ENCODE measurements at places on chromosomes 5 and 9.

DNA sequence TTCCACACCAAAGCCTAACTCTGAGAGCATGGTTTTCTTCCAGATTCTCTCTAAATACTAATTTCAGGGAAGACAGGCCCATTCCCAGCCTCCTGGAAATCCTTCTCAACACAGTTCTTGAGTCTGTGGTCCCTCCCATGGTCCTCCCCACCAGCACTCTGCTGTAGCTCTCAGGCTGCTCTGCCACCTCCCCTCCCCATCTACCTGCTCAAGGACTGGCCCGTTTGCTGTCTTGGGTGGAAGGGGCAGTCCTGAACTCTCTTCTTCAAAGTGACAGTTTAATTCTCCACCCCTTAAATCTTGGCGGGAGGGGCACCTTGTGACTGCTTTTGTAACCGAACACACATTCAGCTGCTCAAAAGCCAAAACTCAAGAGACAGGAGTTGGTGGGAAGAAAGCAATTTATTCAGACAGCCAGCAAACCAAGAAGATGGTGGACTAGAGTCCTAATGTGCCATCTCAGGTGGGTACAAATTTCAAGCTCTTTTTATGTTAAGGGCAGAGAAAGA, 7.6 kb upstream of the LCN15 start:
- no peak for DNase-seq

DNA sequence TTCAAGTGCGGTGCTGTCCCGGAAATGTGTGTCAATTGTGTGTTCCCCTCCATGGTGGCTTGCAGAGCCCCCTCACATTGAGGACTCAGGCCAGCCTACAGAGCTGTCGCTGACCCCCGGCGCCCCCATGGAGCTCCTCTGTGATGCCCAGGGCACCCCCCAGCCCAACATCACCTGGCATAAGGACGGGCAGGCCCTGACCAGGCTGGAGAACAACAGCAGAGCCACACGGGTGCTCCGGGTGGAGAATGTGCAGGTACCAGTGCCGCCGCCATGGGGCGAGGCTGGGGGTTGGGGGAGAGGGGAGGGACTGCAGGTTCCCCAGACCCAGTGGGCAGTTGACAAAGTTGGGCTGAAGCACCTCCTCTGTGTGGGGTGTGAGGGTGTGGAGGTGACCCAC, 50.4 kb upstream of the ASS1 start:
- no peak for DNase-seq

- DNase-seq, result peak; percentile 38
Measured at GRCh38 chr5:134738963-134739661, 764 bp downstream of the CAMLG start.

DNA sequence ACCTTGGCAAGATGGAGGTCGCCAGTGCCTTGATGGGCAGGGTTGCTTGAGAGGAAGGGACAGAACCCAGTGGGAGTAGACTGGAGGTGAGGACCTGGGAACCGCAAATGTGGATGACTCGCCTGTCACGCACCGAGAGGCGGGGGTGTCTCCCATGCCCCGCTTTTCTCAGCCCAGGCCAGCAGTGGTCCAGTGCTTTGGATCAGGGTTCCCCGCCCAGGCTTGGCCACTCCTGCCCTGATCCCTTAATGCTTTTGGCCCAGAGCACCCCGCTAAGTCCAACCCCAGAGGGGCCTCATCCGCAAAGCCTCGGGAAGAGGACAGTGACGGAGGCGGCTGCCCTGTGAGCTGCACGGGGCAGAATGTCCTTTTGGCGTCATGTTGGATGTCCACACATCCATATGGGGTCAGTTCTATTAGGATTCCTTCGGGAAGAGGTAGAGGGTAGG, 2.4 kb downstream of the MRPS2 start:
- DNase-seq, result no peak

DNA sequence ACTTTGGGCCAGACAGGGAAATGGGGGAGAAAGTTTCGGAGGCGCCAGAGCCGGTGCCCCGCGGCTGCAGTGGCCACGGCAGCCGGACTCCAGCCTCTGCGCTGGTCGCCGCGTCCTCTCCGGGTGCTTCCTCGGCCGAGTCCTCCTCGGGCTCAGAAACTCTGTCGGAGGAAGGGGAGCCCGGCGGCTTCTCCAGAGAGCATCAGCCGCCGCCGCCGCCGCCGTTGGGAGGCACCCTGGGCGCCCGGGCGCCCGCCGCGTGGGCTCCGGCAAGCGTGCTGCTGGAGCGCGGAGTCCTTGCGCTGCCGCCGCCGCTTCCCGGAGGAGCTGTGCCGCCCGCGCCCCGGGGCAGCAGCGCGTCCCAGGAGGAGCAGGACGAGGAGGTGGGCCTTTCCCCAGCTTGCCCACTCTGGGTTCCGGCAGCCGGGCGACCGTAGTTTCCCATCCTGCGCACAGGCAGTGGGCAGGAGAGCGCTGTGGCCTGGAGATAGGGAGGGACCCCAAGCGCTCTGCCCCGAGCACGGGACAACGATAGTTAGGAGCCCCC, 516 bp downstream of the MAST4 start:
- DNase-seq, result peak; percentile 7

- DNase-seq, result peak; percentile 22
Measured at GRCh38 chr9:22528485-22528884, 81.9 kb downstream of the DMRTA1 start.

DNA sequence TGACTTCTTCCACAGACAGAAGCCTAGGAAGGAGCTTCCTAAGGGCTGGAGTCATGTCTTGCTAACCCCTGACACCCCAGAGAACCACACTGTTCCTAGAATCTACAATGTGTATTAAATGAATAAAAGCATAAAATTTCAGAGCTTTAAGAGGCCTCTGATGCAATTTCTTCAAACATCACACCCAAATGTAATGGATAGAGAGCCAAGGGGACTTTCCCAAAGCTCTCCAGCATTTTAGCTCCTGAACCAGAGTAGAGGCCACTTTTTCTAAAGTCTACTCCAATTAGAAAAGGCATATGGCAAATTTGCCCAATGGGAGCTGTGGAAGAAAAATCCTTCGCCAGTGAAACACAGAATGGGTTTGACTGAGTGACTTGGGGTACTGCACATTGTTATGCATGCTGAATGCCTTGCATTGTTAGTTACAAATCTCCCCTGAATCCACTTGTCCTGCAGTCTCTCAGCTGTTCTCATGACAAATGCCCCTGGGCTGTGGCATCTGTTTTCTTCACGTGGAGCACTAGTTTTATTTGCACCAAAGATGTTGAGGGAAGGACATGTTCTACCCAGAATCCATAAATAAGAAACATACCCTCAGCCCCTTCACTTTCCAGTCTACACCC, 334.0 kb downstream of the ASTN2 start:
- no peak for DNase-seq

GRCh38 chr5:148966348-148966747, 96.5 kb downstream of the SH3TC2 start:
- no peak for DNase-seq

- no peak for DNase-seq
Measured at GRCh38 chr5:117475919-117476318, 901.3 kb upstream of the SEMA6A start.

DNA sequence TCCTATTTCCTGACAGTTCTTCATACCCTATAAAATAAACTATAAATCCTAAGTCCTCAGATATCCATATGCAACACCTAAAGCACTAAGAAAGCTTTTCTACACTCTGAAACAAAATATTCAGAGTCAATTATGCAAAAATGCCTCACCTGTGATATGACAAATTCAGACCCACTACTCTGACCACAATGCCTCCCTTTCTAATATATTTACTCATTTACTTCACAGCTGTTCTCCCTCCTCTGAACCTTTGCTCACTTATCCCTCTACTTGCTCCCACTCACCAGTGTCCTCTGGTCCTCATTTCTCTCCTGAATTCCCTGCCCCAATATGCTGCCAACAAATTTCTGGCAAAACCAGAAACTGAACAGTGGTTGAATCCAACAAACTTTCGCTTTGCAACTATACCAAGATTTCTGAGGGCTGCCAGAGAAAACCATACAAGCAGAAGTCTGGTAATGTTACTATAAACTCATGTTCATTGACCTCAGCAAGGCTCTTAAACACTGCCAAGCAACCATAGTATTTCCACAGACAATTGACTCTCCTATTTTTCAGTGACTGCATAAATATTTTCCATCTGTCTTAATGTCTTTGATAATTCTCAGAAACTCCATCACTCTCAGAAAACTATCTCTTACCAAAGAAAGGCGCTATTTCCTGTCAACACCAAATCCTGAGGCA, 7.1 kb downstream of the CCNH start:
- DNase-seq, result no peak
